ENCODE measurements at places on chromosomes 5 and 9.

- no peak for DNase-seq
Measured at GRCh38 chr5:56478062-56478461, 244.9 kb upstream of the ANKRD55 start.

DNA sequence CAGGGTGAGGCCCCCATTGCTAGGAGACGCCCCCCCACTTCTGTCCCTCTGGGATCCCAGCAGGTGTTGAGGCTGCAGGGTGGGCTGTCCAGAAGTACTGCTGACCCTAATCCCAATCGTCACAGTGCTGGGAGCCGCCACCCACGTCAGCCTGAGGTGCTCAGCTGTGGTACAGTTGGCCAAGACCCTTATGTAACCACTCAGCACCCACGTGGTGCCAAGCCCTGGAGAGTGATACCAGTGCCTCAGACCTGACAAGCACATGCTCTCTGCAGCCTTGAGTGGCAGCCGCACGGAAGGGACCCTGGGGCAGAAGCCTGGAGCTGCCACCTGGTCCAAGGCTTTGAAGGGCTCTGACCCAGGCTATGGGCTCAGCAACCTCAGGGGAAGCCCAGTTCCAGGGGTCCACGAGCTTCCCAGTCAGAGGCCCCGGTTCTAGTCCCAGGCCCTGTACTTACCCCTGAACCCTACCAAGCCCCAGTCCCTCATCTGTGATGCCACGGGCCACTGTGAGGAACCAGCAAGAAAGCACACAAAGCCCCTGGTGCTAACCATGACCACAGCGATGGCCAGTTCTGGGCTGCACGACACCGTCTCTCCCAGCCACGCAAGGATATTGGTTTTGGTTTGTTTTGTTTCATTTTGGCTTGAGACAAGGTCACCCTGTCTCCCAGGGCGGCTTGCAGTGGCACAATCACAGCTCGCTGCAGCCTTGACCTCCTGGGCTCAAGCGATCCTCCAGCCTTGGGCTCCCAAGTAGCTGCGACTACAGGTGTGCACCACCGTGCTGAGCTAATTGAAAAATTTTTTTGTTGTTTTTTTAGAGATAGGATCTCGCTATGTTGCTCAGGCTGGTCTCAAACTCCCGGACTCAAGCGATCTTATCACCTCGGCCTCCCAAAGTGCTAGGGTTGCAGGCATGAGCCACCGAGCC is 50.7 kb downstream of the DBH start:
- DNase-seq, result no peak

GRCh38 chr5:130385656-130386055 is 481.4 kb downstream of the CHSY3 start:
- DNase-seq, result no peak

- no peak for DNase-seq
Measured at GRCh38 chr5:169826618-169827017, 153.7 kb downstream of the INSYN2B start.

DNA sequence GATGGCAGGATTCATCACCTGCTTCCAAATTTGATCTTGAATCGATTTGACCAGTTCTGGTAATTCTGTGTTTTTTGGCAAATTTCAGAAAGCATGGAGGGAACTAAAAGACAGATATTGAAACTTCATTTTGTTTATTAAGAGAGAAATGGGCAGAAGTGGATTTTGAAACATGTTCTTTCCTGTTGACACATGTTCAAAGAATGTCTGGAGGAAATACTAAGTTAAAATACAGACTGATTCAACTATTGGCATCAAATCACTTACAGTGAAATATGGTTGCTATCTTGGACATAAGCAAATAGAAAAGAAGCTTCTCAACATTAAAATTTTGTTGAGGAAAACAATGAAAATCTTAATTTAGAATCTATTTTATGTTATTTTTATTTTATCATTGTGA is 19.3 kb upstream of the GZMK start:
- no peak for DNase-seq

- no peak for DNase-seq
Measured at GRCh38 chr5:156201788-156202403, 125.1 kb upstream of the SGCD start.
